ENCODE measurements at places on chromosomes 1 and 21.

GRCh38 chr1:40199126-40199525 lies 37.9 kb downstream of the RLF start:
- no peak for DNase-seq

GRCh38 chr1:53661496-53661895 lies 77.5 kb downstream of the GLIS1 start:
- DNase-seq, result no peak

DNA sequence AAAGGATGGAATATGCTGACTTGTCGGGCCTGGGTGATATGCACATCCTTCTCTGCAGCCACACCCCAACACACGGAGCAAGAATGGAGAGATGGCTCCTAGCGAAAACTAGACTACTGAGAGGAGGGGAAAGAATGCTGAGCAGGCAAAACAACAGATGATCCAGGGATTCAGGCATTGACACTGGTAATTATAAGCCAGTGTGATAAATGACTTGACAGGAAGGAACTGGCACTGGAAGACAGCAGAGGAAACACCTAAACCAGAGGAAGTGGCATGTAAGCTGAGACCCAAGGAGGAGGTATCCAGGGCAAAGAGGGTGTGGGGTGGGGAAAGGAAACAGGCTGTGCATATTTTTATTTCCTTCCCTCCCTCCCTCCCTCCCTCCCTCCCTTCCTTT lies 31.7 kb upstream of the KHDRBS1 start:
- no peak for DNase-seq

DNA sequence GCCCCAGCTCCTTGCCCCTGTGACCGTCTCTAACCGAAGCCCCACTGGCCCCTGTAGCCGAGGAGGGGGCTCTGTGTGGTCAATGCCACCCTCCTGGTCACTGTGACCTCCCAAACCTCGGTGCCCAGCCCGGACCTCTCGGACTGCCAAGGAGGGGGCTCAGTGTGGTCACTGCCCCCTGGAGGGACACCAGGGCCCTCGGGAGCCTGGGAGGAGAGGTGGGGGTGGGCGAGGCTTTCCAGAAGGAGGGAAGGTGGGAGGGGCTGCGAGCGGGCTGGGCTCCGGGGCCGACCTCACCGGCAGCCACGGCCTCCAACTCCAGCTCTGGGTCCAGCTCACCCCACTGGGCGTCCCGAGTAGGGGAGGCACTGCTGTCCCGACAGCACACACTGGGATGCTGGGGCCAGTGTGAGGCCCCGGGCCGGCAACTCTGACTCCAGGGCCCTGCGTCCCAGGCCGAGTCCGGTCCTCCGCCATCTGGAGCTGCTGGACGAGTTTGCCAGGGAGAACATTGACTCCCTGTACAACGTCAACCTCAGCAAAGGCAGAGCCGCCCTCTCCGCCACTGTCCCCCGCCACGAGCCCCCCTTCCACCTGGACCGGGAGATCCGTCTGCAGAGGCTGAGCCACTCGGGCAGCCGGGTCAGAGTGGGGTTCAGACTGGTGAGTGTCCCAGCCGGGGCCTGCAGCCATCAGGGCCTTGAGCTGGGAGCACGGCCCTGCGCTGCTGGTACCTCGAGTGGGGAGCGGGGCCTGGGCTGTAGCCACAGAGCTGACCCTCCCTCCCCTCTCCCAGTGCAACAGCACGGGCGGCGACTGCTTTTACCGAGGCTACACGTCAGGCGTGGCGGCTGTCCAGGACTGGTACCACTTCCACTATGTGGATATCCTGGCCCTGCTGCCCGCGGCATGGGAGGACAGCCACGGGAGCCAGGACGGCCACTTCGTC lies 6.4 kb downstream of the SCNN1D start:
- no peak for DNase-seq

- no peak for DNase-seq
Measured at GRCh38 chr1:20935717-20936116, 148.6 kb upstream of the HP1BP3 start.

GRCh38 chr1:33388805-33389771 lies 41.8 kb downstream of the PHC2 start:
- DNase-seq, result no peak
